ENCODE measurements at places on chromosomes 16 and 17.
A peak's percentile ranks its signal among the peaks of the same experiment; 100 is the strongest.

DNA sequence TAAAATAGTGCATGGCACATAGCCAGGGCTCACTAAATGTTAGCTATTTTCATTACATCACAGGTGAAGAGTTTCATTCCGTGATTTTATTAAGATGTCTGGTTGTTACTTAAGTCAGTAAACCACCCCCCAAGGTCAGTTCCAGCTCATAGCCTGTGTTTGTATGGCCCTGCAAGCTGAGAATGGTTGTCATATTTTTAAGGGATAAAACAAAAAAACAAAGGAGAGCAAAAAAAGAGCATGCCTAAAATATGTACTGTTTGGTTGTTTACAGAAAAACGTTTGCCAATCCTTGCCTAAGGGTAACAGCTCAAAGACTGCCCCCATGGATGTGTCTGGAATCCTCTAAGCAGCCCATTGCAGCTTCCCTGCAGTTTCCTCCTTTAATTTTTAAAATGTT is 329.6 kb downstream of the CA10 start:
- no peak for DNase-seq

GRCh38 chr17:79914813-79915740 is 75.8 kb upstream of the CBX4 start:
- no peak for DNase-seq

DNA sequence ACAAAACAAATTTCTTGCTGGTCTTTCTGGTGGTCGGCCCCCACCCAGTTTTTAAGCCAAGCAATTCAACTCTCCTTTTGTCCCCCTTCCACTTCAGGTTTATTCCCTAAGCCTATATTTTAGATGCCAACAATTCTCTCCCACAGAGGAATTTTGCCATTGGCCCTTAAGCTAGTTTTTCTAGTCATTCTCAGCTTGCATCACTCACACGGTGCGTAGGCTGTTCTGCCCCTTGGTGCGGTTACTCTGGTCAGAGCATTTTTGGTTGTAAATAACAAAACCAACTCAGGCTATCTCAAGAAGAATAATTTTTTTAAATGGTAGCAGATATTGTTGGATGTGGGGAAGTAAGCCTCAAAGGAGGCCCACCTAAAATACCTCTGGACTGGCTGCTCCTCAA is 33.7 kb upstream of the DYNLL2 start:
- DNase-seq = no peak

DNA sequence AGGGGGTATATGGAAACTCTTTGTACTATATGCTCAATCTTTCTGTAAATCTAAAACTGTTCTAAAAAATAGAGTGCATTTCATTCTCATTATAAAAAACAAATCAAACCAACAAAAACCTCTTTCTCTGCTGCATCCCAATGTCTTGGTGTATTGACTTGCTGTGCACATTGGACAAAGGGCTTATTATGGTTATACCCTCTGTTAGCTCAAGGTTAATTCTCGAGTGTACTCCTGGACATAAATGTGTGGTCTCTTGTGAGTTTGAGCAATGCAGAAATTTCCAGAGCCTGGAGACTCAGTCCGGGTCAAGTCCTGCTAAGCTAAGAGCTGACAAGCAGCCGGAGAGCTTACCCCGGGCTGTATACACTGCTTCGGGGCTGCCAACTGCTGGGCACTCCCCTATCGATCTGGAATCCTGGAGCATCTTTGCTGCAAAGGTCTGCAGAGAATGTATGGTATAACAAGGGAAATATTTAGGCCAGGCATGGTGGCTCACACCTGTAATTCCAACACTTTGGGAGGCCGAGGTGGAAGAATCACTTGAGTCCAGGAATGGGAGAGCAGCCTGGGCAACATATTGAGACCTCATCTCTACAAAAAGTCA is 66.2 kb upstream of the BRD7 start:
- DNase-seq = no peak

GRCh38 chr17:6894206-6894528 is 62.6 kb upstream of the TEKT1 start:
- no peak for DNase-seq

- no peak for DNase-seq
Observed at GRCh38 chr17:42312285-42313130, 24.2 kb downstream of the STAT5A start.

DNA sequence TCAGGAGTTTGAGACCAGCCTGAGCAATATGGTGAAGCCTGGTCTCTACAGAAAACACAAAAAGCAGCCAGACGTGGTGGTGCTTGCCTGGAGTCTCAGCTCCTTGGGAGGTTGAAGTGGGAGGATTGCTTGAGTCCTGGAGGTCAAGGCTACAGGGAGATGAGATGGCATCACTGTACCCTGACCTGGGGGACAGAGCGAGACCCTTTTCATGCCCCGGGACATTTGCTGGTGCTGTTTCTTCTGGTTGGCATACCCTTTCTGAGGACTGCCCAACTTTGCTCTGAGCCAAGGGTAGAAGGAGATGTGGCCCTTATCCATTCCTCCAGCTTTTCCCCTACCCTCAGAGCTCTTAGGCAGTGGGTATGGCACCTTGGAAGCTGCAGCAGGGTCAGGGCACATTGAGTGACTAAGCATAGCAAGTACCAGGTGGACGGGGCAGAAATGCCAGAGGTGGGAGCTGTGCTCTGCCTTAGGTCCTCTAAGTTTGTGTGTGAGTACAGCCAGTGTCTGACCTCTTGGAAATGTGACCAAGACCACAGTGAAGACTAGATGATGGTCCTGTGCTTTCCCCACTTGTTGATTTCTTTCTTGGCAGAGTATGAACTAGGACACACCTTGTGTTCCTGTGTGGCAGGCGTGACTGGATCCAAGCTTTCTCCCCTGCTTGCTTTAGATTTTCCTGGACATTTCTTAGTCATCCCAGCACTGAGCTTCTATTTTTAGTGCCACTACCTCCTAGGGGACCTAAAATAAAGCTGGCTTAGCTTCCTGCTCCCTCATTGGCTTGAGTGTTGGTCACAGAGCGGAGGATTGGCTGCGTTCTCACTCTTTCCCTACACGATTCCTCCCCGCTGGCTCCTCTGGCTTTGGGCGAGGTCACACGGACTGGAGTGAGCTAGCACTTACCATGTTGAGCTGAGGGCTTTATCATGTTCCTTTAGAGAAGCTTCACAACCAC is 9.9 kb upstream of the EDC4 start:
- no peak for DNase-seq

GRCh38 chr16:30076276-30076791 is 540 bp downstream of the PPP4C start:
- no peak for DNase-seq

GRCh38 chr16:68732042-68732680 is 4.9 kb upstream of the CDH1 start:
- peak; percentile 51 for DNase-seq

GRCh38 chr16:22721511-22722100 is 92.4 kb upstream of the HS3ST2 start:
- no peak for DNase-seq

- no peak for DNase-seq
Observed at GRCh38 chr16:52729731-52730130, 182.8 kb upstream of the TOX3 start.

DNA sequence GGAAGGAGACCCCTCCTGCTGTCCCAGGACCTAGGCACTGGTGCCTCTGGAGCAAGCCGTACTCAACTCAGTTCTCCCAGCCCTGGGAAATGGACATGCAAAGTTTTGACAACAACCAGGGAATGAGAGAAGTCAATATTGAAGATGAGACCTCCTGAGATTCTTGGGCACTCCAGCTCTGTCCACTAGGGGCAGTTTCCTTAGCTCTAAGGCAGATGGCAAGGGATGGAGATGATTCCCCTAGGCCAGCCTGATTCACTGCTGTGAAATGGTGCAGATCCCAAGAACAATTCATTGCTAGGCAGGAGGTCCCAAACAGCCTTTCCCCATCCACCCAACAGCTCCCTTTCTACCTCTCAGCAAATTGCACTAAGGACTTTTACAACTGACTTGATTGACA is 20.5 kb upstream of the SDR42E2 start:
- DNase-seq = no peak

DNA sequence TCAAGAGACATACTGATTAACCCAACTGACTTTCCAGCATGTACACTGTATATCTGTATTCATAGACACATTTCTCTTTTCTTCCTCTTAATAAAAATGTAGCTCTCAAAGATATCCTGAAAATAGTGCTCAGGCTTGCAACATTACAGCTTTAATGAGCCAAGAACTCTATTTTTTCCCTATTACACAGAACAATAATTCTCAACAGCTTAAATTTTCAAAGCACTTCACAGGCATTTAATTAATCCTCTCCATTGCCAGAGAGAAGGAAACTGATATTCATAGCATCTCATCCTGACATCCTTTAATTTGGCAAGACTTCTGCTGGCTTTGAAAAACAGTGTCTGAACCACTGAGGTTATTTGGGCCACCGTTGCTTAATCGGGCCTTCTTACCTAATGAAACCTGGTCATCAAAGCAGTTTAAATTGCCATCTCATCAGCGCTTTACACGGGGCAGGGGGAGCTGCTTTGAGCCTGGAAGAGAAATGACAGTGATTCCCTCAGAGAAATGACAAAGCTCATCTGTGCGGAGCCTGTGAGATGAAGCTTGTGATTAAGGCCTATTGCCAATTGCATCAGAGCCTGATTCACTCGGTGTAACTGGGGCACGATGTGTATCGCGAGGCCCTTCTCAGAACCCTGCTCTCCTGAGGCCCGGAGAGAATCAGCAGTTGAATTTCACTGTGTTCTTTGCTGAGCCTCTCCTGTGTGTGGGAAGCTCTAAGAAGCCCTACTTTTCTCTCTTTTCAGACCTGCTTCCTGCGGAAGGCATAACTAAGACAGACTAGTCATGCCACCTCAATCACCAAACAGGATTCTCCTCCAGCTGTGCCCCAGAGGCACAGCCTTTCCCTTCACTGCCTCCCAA is 8.5 kb upstream of the SIAH1 start:
- DNase-seq = no peak

GRCh38 chr17:29619251-29619650 is 3.5 kb downstream of the CORO6 start:
- no peak for DNase-seq

DNA sequence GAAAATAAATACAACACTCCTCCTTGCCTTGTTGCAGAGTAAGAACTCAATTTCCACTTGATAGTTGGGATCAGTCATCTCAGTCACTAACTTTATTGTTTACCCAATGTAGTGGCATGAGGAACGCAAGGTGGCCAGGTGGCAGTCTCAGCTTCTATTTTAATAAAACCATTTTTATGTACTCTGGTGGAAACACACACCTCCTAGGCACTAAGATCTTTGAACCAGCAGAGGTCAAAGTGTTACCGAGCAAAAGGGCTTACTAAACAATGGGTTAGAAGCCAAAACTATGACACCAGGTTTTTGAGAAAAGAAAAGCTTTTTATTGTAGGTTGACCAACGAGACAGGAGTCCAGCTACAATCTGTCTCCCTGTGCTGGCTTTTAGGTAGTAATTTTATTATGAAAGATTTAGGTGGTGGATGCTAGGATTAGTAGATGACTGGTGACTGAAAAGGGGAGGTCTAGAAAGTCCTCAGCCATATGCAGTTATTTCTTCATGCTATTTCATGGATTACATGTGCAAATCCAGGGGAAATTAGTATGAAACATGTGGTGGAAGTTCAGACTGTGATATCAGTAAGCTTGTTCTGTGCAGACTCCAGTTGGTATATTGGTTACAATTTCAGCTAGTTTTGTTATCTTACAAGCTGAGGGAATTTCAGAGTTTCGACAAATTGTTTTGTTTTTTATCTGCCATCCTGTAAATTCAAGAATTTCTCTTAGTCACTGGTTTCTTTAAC is 122.3 kb downstream of the PCTP start:
- DNase-seq = no peak
